ENCODE measurements at places on chromosomes 4 and X. TPM values are rescaled to one million over a fixed set of nuclear protein-coding genes. Genes with fewer than 3 reads are reported as not detected.

Gene CCSER1
- 7.0 TPM for total RNA-seq

Gene SMPX
- total RNA-seq: not detected

Gene TNMD
- 0.43 TPM for total RNA-seq

DNA sequence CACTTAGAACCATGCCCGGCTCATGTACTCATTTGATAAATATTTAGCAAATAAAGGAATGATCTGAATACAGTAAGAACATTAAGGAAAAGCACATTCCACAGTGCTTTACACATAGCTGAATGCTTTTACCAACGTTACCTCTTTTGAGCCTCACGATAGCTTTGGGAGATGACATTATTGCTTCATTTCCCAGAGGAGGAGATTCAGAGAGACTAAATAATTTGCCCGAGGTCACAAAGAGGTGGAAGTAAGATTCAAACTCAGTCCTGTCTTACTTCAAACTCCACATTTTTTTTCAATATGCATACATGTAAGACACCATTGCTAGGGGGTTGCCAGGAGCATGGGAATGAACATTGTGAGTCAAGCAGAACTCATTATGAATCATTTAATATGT, 538.5 kb downstream of the BCOR start:
- DNase-seq: no peak

DNA sequence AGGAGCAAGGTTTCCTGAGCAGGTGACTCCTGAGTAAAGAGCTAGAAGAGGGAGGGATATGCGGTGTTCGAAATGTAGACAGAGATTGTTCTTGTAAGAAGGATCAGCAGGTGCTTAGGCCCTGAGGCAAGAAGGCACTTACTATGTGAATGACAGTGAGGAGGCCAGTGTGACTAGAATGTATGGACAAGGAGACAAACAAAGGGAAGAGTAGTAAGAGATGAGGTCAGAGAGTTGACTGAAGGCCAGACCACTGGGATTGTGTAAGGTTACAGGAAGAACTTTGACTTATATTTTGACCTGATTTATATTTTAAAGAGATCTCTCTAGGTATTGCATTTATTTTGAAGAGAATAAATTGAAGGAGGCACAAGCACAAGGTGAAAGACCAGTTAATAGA, 118.4 kb upstream of the ENPEP start:
- DNase-seq: no peak

DNA sequence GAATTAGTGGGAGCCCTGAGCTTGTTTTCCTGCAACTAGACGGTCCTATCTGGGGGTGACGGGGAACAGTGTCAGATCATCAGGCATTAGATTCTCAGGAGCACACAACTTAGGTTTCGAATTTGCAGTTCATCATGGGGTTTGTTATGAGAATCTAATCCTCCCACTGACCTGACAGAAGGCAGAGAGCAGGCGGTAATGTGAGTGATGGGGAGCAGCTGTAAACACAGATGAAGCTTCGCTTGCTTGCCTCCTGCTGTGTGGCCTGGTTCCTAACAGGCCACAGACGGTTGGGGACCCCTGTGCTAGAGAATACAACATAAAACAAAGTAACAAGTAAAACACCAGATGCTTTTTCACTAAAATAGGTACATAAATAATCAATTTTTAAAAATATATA, 86.2 kb upstream of the BLTP1 start:
- no peak for DNase-seq
